ENCODE measurements at places on chromosomes 11 and 22.

GRCh38 chr11:43908191-43908590, 27.6 kb downstream of the ALKBH3 start:
- DNase-seq: no peak

GRCh38 chr11:35142481-35143075, 3.6 kb downstream of the CD44 start:
- peak; percentile 94 for DNase-seq

DNA sequence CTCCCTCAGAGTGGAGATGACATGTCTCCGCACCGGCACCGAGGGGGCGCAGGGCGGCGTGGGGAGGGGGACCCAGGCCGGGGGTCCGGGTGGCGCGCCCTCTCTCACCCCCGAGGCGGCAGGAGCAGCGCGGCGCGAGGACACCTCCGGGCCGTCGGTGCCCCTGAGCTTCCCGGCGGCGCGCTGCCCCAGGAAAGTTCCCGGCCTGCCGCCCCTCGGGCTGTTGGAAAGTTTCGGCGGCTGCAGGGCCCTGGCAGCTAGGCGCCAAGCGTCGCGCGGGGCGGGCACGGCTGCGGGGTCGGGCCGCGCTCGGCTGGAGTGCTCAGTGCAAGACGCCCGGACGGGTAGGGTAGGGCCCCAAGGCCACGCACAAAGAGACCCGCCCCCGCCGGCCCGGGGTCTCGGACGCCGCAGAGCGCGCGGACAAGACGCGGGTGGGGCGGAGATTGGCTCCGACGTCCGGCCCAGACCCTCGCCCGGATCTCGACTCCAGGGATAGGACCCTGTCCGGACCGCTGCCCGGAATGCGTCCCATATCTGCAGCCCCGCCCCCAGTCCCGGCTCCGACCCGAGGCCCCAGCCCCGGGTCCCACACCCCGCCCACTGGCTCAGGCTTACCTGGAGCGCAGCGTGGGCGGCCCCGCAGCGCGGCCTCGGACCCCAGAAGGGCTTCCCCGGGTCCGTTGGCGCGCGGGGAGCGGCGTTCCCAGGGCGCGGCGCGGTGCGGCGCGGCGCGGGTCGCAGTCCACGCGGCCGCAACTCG, 471 bp downstream of the ARVCF start:
- no peak for DNase-seq

DNA sequence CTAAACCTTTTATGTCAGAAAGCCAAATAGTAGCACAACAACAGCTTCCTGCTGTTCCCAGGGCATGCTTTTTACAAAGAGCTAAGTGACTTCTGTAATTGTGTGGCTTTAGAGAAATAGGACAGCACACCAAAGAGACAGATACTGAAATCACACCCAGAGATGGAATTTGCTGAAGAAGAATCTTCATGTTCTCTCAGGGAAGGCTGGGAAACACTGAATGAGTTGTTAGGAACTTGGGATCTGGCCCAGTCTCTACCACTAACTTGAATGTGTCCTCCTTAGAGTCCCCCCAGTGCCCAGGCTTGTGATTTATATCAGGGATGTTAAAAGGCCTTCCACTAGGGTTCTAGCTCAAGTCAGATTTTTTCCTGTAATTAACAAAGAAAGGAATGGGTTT, 175.2 kb downstream of the DBX1 start:
- DNase-seq: peak; percentile 39

- no peak for DNase-seq
These were observed 87.7 kb upstream of the HORMAD2 start for GRCh38 chr22:29992341-29993275.

DNA sequence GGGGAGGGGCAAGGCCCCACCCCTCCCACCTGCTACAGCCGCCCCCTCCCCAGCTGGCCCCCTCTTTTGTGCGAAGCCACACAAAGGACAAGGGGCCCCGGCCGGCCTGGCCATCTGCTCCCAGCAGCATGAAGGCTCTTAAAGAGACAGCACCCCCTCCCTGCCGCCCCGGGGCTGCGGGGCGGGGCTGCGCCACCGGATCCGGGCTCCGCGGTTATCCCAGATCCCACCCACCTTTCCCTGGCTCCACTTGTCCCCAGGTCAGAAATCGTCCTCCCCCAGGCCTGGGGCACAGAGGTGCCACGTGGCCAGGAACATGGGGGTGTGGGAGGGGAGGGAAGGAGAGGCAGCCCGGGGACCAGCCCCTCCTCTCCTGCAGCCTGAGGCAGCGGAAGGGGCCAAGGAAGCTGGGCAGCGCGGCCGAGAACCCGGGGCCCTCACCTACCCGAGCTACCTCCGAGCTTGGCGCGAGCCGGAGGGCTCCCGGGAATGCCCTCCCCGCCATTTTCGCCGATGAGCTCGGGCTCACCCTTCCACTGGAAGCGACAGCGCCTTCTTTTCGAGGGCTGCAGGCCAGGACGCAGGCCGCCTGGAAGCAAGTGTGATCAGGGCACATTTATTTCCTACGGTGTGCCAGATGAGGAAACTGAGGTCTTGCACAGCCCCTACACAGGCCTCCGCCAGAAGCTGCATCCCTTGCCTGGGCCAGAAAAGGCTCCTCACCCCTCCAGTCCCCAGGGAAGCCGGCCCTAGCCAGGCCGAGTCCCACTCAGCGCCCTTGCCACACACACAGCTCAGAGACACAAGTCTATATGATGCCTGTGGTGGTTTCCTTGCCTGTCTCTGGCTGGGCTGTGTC, 2.5 kb upstream of the RCOR2 start:
- peak; percentile 27 for DNase-seq

DNA sequence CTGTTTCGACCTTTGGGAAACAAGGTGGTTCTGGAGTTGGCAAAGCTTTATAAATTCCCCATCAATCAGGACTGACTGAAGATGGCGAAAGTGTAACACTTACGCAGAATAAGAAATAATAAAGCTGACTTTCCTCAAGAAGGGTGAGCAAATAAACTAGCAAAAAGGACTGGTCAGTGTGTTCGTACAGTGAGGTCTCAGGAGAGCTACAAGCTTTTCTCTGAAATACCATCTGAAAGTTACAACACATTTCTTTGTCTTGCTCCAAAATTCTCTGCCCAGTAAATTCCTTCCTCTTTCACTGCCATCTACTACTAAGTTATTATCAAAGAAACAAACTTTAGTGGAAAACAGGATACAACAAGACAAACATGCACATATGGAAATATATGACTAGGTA, 13.4 kb downstream of the PITPNB start:
- no peak for DNase-seq

DNA sequence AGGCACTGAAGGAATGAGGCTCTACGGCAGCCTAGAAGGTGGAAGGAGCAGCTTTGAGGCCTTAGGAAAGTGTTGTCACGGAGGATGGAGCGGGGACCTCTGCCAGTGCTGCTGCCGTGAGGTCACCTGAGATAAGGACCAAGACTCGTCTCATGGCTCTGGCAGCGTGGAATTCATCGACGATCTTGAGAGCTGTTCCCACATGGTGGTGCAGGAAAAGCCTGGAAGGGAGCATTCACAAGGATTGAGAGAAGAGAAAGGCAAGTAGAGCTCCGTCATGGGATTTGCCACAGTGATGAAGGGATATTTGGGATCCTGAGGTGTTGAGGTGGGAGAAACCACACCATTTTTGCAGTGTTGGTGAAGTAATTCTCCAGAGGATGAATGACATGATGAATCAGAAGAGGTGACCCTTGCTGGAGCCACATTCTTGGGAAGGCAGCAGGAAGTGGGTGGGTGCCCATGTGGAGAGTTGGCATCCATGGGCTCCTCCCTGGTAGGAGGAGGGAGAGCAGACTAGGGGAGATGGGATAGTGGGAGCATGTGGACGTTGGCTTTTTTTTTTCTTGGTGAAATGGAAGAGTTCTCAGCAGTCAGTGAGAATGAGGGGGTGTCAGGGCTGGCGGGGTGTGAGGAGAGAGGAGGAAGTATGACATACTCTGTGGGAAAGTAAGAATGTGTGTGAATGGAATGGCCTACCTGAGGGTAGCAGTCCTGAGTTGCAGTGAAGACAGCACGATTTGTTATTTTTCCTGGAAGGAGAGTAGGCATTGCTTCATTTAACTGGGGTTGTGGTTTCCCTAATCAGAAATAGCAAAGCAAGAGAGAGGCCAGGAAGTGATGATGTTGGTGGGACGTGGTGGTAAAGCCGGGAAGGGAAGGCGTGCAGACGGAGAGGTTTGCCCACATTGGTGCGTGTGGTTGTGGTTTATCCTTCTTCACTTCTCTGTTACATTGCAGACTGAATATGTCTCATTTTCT, 11.1 kb downstream of the PPP6R3 start:
- DNase-seq: peak; percentile 77

DNA sequence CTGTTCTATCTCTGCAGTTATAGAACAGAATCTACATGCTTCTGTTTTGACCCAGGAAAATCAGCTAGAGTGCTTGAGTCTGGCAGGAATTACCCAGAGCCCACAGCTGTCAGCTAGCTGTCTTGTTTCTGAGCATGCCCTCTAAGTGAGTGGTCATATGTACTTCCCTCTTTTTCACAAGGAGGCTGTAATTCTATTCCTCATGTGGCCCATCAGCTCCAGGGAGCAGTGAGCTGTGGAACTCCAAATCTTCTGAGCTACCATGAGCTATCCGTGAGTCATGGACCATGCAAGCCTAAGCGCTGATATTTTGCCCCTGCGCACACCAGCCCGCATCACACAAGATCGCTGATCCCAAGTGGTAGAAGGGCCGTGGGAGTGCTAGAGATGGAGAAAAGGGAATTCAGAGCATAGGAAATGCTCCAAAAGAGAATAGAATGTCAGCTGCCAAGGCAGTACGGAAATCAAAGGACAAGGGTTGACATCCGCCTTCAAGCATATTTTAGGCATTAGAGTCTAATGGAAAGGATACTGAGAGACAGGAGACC, 5.4 kb downstream of the FJX1 start:
- DNase-seq: peak; percentile 88

DNA sequence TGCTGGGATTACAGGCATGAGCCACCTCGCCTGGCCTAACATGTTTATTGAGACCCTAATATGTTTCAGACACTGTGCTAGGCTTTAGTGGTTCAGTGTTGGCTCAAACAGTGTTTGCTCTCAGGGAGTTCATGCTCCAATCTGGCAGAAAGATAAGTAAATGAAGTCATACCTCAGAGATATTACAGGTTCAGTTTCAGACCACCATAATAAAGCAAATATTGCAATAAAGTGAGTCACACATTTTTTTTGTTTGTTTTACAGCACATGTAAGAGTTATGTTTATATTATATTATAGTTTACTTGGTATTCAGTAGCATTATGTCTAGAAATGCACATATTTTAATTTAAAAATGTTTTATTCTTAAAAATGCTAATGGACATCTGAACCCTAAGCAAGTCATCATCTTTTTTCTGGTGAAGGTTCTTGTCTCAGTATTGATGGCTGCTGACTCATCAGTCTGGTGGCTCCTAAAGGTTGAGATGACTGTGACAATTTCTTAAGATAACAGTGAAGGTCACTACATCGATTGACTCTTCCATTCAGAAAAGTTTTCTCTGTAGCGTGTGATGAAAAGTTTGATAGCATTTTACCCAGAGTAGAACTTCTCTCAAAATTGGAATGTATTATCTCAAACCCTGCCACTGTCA, 243.0 kb upstream of the ANO5 start:
- DNase-seq: peak; percentile 3

DNA sequence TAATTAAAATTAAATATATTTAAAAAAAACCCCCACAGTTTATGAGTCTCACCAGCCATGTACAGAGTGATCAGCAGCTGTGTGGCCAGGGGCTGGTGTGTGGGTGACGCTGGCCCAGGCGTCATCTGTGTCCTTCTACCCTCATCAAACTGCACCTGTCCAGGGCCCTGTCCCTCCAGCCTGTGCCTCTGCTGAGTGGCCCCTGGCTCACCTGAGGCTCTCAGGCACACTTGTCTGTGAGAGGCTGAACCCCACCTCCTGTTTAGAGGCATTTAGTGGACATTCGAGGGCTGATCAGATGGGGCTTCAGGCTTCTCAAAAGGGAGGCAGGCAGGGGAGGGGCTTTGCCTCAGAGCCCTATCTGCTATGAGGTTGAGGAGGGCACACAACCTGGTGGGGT, 29.9 kb upstream of the SMIM38 start:
- DNase-seq: no peak

DNA sequence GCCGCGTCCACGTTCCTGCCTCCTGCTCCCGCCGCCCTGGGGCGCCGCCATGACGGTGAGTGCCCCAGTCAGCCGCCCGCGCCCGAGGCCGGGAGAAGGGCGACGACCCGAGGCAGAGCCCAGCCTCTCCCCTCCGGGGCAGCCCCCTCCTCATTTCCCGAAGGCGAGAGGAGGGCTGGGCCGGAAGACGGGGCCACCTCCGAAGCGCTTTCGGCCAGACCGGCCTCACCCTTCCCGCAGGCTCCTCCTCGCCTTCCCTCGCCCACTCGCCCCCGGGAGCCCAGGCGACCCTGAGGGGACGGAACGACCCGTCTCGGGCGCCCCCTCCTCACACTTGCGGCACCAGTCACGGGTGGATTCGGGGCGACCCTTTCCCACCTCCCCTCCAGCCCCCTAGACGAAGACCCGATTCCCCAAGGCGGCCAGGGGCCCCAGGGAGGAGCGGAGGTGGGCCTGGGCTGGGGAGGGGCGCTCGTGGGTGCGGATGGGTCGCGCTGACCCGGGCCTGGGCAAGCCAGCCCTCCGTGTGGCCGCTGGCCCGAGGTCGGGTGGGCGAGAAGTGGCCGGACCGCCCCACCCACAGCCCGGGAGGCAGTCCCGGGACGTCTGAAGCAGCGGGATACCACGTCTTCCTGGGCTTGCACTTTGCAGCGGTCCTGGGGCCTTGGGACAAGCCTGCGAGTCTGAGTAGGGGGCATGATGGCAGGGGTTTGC, 49.7 kb downstream of the TRIOBP start:
- no peak for DNase-seq

- peak; percentile 35 for DNase-seq
These were observed at the start of gene B4GALNT4 for GRCh38 chr11:369336-370018. Gene B4GALNT4, plus strand, starts transcription at chr11:369499. Its CDS starts 305 bp downstream, at chr11:369804.

DNA sequence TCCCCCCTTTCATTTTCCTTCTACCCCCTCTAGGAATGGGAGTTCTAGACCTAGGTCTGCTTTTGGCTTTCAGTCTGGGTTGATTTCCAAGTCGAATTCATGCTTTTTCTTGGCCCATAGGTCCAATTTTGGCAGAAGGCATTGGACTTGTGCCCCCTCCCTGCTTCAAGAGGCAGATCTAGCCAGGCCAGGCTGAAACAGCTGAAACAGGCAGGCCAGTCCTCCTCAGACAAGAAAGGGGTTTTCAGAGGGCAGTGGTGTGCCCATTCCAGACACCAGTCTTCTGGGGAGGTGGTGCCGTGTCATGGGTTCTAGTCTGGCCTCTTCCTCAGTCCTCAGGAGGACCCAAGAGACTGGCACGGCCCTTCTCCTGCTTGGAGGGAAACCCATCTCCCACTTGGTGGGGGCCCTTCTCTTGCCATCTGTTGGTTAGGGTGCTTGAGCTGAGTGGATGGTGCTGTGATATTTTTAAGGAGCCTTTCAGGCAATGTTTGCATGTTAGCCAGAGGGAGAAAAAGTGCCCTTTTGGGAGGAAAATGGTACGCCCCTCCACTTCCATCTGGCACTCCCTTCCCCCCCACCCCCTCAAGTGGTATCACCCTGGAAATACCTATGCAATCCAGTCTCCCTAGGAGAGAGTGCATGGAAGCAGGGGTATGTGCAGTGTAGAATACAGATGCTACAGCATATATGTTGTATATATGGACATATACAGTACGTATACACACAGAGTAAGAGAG, 53.6 kb downstream of the SYT13 start:
- DNase-seq: no peak
